Stimulated activated naive CD8-positive, alpha-beta T cell treated with anti-CD3 and anti-CD28 coated beads, Interleukin-15, Interleukin-2, amounts not matched to agents 100 U/mL and 50 U/mL, for 24 hours (primary cell): ENCODE measurements at places on chromosomes 5 and 9.

DNA sequence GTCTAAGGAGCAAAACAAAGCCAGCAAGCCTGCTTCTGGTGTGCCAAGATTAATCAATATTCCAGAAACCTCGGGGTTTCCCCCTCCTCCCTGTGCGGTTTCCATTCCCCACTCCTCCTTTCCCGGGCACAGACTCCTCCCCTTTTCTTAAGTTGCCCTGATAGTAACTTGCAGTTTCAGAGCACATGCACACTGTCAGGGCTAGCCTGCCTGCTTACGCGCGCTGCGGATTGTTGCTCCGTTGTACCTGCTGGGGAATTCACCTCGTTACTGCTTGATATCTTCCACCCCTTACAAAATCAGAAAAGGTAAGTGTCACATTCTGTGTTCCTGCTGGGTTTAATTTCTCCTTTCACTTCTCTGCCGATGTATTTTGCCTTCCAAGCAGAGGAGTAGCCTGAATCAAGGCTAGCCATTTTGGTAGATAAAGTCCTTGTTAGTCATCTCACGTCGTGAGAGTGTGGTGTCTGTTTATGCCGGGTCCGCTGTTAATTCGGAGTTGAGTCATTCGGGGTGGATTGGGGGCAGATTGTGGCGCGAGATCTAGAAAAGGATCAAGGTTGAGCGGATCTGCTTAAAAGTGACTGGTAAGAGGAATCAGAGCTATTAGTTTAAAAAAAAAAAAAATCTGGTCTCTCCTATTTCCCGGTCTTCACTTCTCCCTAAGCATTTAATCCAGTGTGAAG is at the start of gene SLC1A3:
Gene SLC1A3, plus strand, starts transcription at position 179 of the 686 bp plus-strand sequence. CDS start 1,818 bp downstream, outside the sequence.
- DNase-seq, result peak; percentile 57

GRCh38 chr9:93814077-93814956 is 140.8 kb downstream of the BARX1 start:
- no peak for DNase-seq

DNA sequence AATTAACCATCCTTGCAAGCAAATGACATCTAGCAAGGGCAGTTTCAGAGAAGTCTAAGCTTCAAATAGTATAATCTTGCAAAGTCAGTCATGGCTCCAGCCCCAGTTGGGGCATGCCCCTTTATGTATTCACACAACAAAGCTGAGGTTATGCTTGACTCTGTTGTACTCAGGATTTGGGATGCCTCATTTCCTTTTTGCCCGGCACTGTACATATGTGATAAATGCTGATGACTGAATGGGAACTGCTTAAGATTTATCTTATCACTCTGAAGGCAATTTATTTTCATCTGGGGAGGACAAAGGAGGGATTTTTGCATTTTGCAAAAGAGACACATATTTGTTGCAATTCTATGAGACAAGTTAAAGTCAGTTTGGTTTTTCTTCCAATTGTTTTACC is 219.2 kb downstream of the TRPM3 start:
- no peak for DNase-seq

- DNase-seq, result no peak
Measured at GRCh38 chr5:140569197-140569596, 4.6 kb downstream of the SLC35A4 start.

- no peak for DNase-seq
Measured at GRCh38 chr5:157748760-157749461, 5.4 kb downstream of the LSM11 start.

DNA sequence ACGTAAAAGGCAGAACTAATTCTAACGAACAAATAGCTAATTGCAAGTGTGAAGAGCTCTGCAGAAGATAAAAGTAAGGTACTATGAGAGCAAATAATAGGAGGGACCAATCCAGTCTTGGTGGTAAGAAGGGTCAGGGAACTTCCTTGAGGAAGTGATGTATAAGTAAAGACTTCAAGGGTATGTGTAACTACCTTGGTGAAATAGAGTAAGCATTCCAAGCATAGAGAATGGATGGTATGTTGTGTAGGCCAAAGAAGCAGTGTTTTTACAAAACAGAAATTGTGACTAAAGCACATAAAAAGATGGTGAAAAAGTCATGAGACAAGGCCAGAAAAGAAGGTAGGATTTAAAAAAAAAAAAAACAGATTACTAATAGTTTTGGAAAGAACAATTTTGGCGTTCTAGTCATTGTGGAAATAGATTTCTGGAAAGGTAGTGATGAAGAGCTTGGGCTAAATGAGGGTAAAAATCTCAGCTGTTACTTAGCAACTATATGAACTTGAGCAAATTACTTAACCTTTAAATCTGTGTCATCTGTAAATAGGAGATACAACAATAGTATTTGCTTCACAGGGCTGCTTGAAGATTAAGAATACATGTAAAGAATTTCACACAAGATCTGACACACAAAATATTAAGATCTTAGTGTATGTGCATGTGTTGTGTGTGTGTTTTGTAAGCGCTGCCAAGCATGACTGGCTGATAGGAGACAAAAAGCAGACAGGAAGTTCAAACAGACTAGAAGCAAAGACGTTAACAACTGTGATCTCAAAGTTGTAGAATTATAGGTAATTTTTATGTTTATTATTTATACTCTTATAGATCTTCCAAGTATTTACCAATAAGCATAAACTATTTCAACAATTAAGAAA is 73.5 kb downstream of the NR6A1 start:
- no peak for DNase-seq

GRCh38 chr5:151925340-151925739 is 689 bp upstream of the GLRA1 start:
- no peak for DNase-seq

DNA sequence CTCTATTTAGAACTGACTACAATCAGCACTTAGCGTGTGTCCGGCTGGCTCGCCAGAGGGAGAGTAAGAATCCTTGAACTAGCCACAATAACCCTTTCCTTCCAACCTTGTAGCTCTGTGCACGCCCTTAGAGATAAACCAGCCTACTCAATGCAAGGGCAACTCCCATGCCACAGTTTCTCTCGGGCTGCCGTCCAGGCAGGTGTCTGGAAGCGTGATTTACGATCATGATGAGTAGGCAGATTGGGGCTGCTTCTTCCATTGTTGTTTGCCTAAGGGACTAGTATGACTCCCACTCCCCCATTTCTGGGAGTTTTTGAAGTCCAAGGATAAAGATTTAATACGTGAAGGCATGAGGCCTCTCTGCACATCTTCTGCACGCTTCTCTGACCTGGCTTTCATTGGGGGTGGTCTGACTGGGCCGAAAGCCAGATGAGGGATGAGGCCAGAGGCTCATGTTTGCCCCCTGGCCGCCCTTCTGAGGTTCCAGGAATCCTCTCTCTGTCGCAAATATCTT is 134.0 kb upstream of the MYO10 start:
- DNase-seq, result no peak

DNA sequence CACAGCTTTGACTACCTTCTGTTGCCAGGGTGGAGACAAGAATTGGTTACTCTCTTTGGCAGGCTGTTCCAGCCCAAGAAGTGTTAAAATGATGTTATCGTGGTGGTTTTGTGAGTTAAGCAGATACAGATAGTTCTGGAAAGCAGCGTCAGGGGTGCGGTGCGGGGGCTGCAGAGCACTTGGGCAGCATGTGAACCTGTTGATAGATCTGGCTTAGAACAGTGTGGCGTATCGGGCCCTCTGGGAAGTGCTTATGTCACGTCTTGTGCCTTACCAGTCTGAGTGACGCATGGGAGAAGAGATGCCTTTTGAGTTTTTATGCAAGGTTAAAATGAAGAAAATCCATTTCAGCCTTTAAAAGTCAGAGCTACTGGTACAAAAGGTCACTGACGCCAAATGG is 152.5 kb downstream of the PRKACG start:
- no peak for DNase-seq

GRCh38 chr5:43396762-43397304 is 15.4 kb downstream of the CCL28 start:
- DNase-seq, result peak; percentile 76
